ENCODE measurements at places on chromosomes 3 and 15. TPM values are rescaled to one million over a fixed set of nuclear protein-coding genes. Genes with fewer than 3 reads are reported as not detected.

- no peak overlapping the region for H3K4me3 ChIP-seq
- H3K4me1 ChIP-seq: no peaks in the 10 kb centered on the region
- no peak for DNase-seq
- H3K27ac ChIP-seq: no peak overlapping the region
- H3K27me3 ChIP-seq: no peaks in the 10 kb centered on the region
- peaks cover 7% of the 10 kb centered on the region for H3K36me3 ChIP-seq
Measured at GRCh38 chr15:57172925-57173324, 203.4 kb upstream of the CGNL1 start.

The PLSCR5 gene
- not detected for total RNA-seq

The EIF4E3 gene
- 46.7 TPM for total RNA-seq

DNA sequence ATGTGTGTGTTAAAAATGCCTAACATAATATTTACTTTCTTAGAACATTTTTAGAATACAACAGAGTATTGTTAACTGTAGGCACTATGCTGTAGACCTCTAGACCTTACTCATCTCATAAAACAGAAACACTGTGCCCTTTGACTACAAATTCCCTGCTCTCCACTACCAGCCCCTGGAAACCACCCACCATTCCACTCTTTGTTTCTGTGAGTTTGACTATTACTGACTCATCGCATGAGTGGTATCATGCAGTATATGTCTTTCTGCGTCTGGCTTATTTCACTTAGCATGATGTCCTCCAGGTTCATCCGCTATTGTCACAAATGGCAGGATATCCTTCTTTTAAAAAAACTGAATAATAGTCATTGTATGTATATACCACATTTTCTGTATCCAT, 216.7 kb upstream of the CFAP20DC start:
- H3K4me3 ChIP-seq: no peak overlapping the region
- DNase-seq: no peak
- no peaks in the 10 kb centered on the region for H3K27me3 ChIP-seq
- no peak overlapping the region for H3K27ac ChIP-seq

DNA sequence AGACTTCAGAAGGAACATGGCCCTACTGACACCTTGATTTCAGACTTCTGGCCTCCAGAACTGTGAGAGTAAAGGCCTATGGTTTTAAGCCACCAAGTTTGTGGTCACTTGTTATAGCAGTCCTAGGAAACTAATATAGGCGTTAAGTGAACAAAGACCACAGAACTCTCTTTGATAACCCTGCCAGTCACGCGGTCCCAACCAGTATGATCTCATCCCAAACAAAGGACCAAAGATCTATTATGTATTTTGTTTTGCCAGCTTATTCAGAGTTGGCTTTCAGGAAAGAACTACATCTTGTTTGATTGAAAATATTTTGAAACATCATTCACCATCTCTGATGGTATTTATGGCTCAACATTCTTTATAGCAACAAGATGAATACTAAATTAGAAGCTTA, 294.4 kb upstream of the SLCO3A1 start:
- peaks cover 2% of the 10 kb centered on the region for H3K27me3 ChIP-seq
- no peak overlapping the region for H3K27ac ChIP-seq
- no peaks in the 10 kb centered on the region for H3K4me1 ChIP-seq
- H3K4me3 ChIP-seq: no peak overlapping the region

DNA sequence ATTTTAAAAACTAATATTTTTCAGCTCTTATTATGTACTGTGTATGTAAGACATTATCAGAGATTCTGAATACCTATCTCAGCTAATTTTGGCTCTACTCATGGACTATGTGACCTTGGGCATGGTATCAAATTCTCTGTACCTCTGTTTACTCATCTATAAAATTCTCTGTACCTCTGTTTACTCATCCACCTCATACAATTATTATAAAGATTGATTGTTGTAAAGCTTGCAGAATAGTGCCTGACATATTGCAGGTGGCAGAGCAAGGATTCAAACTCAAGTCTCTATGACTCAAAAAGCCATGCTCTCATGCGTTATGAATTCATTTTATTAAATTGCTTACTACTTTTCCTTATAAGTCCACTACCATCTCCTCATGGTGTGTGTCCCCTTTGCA, 151.9 kb upstream of the ARL6 start:
- no peak overlapping the region for H3K4me3 ChIP-seq
- H3K36me3 ChIP-seq: no peaks in the 10 kb centered on the region
- no peak overlapping the region for H3K27ac ChIP-seq
- no peak for DNase-seq
- no peaks in the 10 kb centered on the region for H3K27me3 ChIP-seq
- no peaks in the 10 kb centered on the region for H3K4me1 ChIP-seq

The CSNK1G1 gene
- total RNA-seq: 34.0 TPM

- H3K4me1 ChIP-seq: no peaks in the 10 kb centered on the region
- no peaks in the 10 kb centered on the region for H3K27me3 ChIP-seq
- no peak overlapping the region for H3K4me3 ChIP-seq
Measured at GRCh38 chr3:157384491-157384890, 52.2 kb upstream of the PTX3 start.

DNA sequence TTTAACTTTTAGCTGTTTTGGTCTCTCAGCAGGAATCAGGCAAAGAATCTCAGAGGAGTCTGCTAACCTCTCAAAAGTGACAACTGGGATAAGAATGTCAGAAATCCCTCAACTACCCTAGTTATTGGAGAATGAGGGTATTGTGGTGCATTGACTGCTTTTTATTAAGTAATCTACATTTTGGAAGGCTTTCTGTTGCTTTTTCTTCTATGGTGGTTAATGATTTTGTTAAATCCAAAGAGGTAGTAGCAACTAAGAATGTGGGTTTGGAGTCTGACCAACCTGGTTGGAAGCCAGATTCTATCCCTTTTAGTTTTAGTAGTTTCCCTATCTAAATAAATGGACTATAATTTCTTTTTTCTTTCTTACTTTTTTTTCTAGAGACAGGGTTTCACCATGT, 94.7 kb upstream of the RNF7 start:
- DNase-seq: no peak
- no peak overlapping the region for H3K4me3 ChIP-seq
- H3K36me3 ChIP-seq: no peaks in the 10 kb centered on the region
- no peaks in the 10 kb centered on the region for H3K4me1 ChIP-seq
- no peaks in the 10 kb centered on the region for H3K27me3 ChIP-seq

GRCh38 chr15:60395276-60396011, 2.3 kb downstream of the ANXA2 start:
- H3K27me3 ChIP-seq: no peaks in the 10 kb centered on the region
- H3K27ac ChIP-seq: no peak overlapping the region
- H3K4me3 ChIP-seq: no peak overlapping the region
- DNase-seq: no peak
- H3K4me1 ChIP-seq: peaks cover 30% of the 10 kb centered on the region

DNA sequence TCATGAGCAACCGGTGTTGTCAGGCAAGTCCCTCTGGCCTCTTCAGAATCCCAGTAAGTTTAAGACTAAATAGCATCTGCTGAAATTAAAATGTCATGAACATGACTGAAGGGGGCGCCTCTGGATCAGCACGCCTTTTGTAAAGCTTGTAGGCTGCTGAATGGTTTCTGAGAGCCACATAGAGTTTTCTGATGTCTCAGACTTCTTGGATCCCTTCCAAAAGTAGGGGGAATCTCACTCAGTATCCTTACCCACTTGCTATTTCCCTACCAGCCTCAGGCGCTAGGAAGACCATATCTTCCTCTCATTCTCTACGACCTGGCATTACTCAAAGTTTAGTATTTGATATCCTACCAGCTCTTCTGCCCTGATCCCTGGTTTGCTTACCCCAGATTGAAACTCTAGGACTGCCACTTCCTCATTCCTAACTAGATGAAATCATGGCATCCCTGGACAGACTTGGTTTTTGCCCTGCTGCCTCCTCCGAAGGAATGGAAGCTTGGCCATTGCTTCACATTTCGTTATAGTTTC, 62.7 kb upstream of the CD47 start:
- peak; percentile 70 for DNase-seq
- H3K27me3 ChIP-seq: no peaks in the 10 kb centered on the region
- no peak overlapping the region for H3K27ac ChIP-seq
- H3K4me3 ChIP-seq: no peak overlapping the region
- no peaks in the 10 kb centered on the region for H3K36me3 ChIP-seq

The ITIH1 gene
- 0.56 TPM for total RNA-seq

GRCh38 chr3:37147666-37148065, 26.7 kb downstream of the LRRFIP2 start:
- no peaks in the 10 kb centered on the region for H3K27me3 ChIP-seq
- H3K36me3 ChIP-seq: peaks cover 21% of the 10 kb centered on the region
- H3K4me3 ChIP-seq: no peak overlapping the region

The COL6A5 gene
- total RNA-seq: not detected

The SPINK8 gene
- total RNA-seq: not detected

- H3K4me1 ChIP-seq: peaks cover 45% of the 10 kb centered on the region
- H3K27me3 ChIP-seq: no peaks in the 10 kb centered on the region
- H3K27ac ChIP-seq: no peak overlapping the region
- no peaks in the 10 kb centered on the region for H3K36me3 ChIP-seq
- no peak overlapping the region for H3K4me3 ChIP-seq
Measured at GRCh38 chr15:25789616-25789999, 73.5 kb downstream of the ATP10A start.

DNA sequence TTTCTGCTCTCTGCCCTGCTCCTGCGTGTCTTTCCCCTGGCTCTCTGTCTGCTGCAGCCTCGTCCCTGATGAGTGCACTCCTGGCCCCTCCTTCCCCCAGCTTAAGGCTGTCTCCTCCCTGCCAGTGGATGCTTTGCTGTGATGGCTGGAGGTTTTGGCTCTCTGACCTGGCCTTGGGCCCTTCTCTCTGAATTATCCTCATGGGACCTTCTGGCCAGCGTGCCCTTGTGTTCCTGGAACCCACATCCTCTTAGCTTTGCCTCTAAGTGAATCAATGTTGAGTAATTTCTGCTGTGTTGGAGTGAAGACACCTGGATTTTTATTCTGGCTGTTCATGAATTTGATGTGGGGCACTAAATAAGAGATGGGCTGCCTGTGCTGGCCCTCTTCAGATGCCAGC, 9.8 kb upstream of the TNFAIP8L3 start:
- H3K4me3 ChIP-seq: no peak overlapping the region
- no peak for DNase-seq
- no peaks in the 10 kb centered on the region for H3K27me3 ChIP-seq
- H3K27ac ChIP-seq: no peak overlapping the region
- no peaks in the 10 kb centered on the region for H3K36me3 ChIP-seq
- no peaks in the 10 kb centered on the region for H3K4me1 ChIP-seq

GRCh38 chr3:66048051-66048395, 9.3 kb upstream of the MAGI1 start:
- H3K36me3 ChIP-seq: no peaks in the 10 kb centered on the region
- no peaks in the 10 kb centered on the region for H3K4me1 ChIP-seq
- H3K4me3 ChIP-seq: no peak overlapping the region
- no peak for DNase-seq

The MUC20 gene
- 5.9 TPM for total RNA-seq
